ENCODE measurements at places on chromosomes 6 and 20.

DNA sequence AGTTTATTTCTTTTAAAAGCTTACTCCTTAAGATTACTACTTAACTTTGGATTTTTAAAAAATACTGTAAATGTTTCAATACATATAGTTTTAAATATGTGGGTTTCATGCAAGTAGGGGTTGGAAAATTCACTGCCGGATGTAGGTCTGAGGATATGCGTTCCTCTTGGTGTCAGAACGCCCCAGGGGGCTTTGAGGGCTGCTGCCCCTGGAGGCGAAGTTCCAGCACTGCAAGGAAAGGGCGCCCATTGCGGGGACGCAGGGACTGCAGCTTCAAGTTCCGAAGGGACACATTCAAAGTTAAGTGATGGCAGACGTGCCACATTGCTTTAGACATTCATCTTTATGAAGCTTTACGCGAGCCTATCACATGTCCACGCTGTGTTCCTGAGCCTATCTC is 152.9 kb downstream of the SOD2 start:
- no peak for DNase-seq

DNA sequence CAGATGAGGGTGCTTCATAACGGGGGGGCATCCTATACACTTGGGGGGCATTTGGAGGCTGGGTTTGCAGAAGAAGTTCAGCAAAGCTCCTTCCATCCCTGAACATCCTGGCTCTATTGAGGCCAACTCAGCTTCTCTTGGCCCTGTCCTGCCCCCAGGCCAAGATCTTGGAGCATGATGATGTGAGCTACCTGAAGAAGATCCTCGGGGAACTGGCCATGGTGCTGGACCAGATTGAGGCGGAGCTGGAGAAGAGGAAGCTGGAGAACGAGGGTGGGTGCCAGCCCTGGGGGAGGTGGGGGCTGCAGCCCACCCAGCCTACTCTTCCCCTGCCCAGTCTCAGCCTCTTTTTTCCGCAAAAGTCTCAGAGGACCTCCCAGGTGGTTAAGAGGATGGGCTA is 17.2 kb downstream of the GDAP1L1 start:
- no peak for DNase-seq

GRCh38 chr6:98590997-98591396 is 243.4 kb upstream of the POU3F2 start:
- DNase-seq: no peak

- no peak for DNase-seq
Observed at GRCh38 chr6:31265926-31266325, 6.0 kb downstream of the HLA-C start.
